GM03348 (cell line): ENCODE measurements at places on chromosomes 3 and 15.

GRCh38 chr3:7204848-7205156 is 343.9 kb downstream of the GRM7 start:
- no peak for DNase-seq

DNA sequence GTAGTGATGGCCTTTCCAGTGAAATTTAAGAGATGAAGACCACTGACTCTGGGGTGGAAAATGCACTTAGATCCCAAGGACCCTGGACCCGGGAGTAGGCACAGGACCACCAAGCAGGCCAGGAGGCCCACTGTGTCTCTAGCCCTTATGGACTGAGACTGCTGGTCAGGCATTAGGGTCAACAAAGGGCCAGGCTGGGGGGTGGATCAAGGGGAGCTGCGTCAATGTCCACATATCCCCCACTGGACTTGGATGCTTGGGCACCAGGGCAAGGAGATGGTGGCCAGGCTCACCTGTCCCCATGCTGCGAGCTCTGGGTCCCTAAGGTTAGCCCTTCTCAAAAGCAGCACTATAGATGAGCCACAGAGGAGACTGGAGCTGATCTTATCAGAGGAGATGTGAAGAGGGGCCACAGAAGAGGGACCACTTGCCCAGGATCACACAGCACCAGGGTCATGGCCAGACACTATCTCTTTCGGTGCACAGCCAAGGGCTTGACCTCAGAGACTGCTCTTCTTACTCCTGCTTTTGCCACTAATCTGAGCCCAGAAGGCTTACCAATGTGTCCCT is 14.7 kb downstream of the RAB6B start:
- no peak for DNase-seq

GRCh38 chr3:69532547-69533224 is 146.8 kb upstream of the FRMD4B start:
- DNase-seq, result no peak

DNA sequence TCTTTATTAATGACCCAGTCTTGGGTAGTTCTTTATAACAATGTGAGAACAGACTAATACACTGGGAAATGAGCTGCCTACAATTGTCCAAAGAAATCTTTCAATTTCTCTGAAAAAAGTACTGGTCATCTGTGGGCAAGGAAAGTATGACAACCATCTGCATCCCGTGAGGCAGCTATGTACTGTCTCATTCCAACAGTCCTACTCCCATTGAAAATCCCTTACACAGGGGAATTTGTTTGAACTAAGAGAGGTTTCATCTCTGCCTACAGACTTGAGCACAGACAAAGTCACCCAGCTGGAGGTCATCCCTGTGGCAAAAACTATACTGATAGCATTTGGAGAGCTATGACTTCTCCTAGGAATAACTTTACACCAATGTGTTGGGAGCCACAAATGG is 27.1 kb downstream of the SHC4 start:
- DNase-seq, result peak; percentile 67

GRCh38 chr3:62922326-62922725 is 47.1 kb upstream of the CADPS start:
- no peak for DNase-seq

DNA sequence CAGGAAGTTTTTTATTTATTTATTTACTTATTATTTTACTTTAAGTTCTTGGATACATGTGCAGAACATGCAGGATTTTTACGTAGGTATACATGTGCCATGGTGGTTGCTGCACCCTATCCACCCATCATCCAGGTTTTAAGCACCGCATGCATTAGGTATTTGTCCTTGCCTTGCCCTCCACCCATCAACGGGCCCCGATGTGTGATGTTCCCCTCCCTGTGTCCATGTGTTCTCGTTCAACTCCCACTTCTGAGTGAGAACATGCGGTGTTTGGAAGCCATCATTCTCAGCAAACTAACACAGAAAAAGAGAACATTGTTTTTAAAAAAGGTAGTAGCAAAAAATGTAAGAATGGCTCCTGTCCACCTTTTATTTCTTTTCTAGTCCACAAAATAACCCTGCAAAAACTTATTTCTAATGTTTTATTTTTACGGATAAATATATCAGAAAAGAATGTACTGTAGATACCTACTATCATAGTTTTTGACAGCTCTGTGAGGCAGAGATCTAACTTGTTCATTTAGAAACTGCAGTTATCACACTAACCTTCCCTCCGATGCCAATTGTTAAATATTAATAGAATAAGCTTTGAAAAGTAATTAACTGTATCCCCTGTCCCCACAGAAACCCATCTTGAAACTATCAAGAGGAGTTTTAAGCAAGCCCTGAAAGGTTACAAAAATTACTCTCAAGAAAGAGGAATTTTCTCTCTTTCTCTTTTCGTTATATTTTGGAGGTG is 189.2 kb downstream of the LPP start:
- DNase-seq, result no peak

DNA sequence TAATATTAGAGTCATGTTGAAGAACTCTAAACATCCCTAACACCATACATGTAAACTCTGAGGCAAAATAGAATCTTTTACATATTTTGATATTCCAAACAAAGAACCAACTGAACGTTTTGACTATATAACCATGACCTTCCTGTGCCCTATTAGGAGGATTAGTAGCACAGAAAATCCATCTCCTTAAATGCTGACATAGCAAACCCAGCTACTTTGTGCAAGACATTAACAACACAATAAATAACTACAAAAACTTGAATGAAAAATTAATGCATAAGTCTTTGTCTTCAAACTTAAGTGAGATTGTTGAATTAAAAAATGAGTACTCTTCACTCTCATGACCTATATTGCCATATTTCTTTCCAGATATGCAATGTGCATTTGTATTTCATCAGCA is 450.0 kb upstream of the PDZRN3 start:
- DNase-seq, result no peak

GRCh38 chr15:69669446-69669845 is 216.8 kb downstream of the RPLP1 start:
- no peak for DNase-seq

DNA sequence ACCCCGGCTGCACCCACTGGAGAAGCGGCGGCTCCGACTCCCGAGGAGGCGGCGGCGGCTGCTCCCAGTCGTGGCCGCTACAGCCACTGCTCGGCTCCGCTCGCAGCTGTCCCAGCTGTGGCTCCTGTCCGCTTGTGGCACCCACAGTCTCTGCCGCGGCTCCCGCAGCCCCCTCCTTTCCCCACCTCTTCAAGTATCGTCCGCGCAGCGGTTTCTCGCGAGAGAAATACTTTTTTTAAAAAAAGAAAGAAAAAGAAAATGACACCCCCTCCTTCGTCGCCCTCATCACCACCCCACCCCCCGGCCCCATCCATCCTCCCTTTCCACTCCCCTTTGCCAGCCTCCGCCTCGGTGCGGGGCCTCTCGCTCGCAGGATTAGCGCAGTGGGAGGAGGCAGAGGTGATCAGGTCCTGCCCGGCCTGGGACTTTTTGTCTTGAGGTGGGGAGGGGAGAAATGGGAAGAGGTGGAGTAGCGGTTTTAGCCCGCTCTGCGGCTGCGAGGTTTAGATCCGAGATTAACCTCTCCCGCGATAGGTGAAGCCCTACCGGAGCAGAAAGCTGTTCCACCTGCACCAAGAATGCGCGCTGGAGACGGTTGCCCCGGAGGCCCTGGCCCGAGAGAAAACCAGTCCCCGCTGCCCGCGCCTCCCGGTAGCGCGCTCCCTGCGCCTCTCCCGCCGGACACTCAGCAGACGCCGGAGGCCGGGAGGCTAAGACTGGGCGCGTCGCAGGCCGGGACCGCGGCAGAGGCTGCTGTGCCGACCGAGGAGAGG is at the start of gene FBN1:
TSS of gene FBN1 (minus strand) at position 152 of the 773 bp plus-strand sequence. CDS start 940 bp downstream, outside the sequence.
- peak; percentile 96 for DNase-seq

DNA sequence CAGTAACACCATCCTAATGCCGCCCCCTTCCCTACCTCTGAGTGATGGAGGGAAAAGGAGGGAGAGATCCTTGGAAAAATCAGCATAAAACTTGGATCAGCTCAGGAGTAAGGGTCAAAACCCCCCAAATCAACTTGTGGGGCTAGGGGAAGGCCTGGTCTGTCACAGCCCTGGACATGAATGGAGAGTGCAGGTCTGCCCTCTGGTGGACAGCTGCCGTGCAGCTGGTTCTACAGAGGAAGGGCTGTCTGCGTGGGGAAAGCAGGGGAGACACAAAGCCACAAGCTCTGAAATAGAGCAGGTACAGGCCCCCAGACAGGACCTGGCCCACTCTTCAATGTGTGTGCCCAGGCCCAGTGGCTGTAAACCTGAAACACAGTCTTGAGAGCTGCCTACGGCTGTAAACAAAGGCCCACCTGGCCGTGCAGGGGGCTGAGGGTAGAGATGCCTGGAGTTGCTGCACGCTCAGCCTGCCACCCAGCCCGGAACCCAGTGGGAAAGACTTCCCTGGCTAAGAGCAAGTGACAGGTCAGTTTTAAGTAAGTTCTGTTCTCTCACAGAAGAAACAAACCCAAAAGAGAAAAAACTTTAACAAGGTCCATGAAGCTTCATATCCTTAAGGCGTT is 16.4 kb downstream of the CLK3 start:
- peak; percentile 84 for DNase-seq

GRCh38 chr3:88219138-88219792 is 69.5 kb downstream of the C3orf38 start:
- peak; percentile 69 for DNase-seq

DNA sequence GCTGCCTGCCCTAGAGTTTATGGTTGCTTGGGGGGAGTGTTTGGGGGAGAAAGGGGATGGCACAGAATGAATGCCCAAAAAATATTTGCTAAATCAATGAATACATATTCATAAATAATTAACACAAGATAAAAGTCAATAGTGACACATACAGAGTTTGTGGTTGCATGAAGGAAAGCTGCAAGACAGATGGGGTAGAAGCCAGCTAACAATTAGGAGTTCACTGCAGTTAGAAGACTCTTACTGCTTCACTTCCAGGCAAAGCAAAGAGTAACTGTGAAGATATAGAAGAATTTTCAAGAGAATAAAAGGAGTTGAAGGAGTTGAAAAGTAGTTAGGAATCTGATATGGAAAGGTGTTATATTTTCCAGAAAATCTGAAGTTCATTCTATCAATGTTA is 72.4 kb downstream of the ZNF280D start:
- no peak for DNase-seq

DNA sequence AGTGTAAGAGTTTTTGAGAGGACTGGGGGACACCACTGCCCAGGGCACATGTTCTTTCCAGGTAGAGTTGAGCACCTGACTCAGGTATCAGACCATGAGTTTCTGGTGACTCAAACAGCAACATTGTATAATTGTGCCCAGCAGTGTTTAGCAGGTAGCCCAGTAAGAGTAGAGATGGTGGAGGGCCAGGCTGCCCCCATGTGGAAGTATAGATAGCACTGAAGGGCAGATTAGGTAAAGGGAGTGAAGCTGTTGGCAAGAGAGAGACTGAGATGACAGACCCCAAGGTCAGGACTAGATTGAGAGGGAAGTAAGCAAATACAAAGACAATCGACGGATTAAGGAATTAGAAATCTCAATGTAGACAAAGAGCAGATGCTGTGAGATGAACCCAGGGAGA is 74.6 kb downstream of the TRIM42 start:
- no peak for DNase-seq

DNA sequence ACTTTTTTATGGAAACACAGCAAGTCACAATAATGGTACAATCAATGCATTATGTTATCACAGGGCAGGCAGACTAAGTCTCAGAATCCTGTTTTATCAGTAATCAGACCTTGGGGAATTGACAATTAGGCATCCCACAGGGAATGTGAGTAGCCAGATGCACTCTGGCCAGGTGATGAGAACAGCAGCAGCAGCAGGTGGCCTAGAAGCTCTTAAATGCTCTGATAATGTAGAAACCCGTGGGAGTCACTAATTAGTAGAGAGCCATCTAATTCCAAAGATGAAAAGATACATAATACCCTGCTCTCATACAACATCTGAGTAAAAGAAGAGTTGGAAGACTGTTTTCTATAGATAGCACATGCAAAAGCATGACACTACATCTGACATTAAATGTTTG is 12.6 kb downstream of the CEP152 start:
- no peak for DNase-seq

- DNase-seq, result no peak
Measured at GRCh38 chr15:78928616-78929093, 16.2 kb downstream of the CTSH start.

GRCh38 chr3:137172728-137173127 is 214.9 kb downstream of the IL20RB start:
- DNase-seq, result no peak

DNA sequence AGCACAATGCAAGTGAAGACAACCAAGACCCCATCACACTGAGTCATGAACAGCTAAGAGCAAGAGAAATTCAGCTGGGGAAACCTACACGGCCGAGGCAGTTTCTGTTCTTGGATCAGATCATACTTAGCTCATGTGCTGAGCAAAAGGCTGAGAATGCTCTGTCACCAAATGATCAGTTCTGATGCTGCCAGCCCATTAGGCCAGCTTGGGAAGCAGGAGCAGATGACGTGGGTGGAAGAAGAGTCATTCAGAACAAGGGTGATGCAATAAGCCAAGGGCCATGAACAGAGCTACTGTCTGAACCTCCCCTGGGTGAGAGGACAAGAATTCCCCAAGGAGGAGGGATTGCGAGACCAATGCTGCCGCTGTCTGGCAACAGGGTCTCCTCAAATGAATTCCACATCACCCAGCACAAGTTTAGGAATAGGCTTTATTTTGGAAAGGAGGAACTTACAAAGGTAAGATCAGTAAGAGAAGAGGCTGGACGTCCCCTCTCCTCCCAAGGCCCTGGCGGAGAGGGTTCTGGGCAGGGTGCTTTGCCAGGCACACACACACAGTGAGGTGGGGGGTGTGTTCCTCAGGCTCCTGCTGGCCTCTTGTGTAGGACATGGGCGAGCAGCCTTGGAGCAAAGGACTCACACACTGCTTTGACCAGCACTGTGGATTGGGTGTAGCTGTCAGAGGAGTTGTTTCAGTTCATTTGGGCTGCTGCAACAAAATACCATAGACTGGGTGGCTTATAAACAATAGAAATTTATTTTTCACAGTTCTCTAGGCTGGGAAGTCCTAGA is 65.6 kb upstream of the CTXND1 start:
- DNase-seq, result peak; percentile 88

- no peak for DNase-seq
Measured at GRCh38 chr15:61712129-61712759, 348.0 kb downstream of the VPS13C start.

- DNase-seq, result peak; percentile 55
Measured at GRCh38 chr15:80870893-80871292, 91.7 kb downstream of the CEMIP start.
